ENCODE measurements at places on chromosomes 13 and 19. TPM values are rescaled to one million over a fixed set of nuclear protein-coding genes. Genes with fewer than 3 reads are reported as not detected.

Gene ZNF132
- 1.3 TPM for polyA plus RNA-seq

Gene RAD23A
- 60.4 TPM for polyA plus RNA-seq

Gene KIR3DL2
- not detected for polyA plus RNA-seq

Gene AKT2
- polyA plus RNA-seq = 107 TPM

Gene SIGLEC5
- not detected for polyA plus RNA-seq

Data from SK-N-SH (cell line).